ENCODE measurements at places on chromosomes 2 and 18.

DNA sequence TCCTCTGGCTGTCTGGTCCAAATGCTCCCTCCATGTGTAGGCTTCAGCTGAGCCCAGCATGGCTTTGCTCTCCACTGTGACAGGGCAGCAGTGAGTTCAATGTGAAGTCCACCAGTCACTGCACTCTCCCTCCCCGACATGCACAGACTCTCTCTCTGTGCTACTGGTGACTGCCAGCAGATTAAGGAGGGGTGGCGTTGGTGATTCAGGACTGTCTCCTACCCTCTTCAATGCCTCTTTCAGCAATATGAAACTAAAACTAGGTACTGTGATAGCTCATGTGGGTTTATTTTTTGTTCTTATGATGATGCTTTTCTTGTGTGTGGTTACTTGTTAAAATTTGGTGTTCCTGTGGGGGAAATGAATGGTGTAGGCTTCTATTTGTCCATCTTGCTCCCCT lies 201.0 kb upstream of the RBMS1 start:
- DNase-seq = no peak

DNA sequence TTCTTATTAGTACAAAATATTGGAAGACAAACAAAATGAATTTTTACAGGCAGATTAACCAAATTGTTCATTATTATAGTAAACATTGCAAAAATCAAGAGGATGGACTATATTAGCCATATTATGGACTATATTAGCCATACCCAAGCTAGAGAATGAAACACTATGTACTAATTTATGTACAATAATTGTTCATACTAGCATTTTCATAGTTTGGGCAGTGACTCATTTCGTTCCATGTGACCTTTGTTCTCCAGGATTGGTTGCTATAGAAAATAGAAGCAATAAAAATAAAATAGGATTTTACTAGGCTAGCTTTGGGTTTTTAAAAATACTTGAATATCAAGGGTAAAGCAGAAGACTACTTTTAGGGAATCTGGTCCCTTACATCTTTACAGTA lies 176.8 kb downstream of the ZEB2 start:
- DNase-seq = no peak

DNA sequence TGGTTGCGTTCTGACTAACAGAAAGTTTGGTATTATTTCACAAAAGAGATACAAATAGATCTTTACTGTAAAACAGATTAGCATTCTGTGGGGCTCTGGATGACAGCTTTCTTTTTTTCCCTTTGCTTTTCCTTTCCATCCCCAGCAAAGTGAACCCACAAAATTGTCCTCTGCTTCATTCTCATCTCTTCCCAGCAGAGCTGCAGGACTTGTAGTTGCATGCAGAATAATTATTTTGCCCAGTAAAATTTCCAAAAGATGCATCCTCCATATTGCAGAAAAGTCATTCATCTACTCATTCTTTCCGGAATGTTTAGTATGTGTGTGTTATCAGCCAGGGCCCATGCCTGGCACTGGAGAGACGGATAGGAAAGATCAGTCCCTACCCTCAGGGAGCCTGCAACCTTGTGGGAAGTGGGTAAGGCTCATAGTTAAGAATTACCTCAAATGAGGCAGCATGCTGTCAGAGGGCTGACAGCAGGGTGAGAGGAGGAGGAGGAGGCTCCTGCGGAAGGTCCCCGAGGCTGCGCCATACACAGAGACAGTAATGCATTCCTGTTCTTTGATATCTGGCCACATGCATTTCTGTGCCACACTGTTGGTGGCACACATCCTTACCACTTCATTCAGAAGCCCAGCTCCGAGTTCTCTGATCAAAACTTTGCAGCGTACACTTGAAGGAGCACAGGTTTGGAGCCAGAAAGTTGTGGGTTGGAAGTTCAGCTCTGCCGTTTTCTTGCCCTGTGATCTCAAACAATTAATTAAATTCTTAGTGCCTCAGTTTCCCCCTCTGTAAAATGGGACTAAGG lies 225.4 kb downstream of the MYCN start:
- no peak for DNase-seq

DNA sequence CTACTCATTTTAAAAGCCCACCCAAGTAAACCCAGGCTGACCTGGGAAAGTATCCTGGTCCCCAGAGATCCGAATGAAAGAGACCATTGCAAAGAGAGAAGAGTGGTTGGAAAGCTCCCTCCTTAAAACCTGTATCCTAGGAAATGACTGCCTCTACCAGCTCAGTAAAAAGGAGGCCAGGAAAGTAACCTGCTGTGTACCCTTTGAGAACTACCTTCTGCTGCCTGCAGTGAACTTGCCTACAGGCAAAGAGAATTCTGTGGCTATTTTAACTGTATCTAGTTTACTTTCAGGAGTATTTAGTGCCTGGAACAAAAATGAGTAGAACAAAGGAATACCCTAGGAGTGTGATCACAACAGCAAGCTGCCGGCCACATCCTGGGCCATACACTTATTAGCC lies 641.7 kb upstream of the NRXN1 start:
- DNase-seq = no peak

GRCh38 chr2:56184500-56185011 lies 766 bp downstream of the CCDC85A start:
- no peak for DNase-seq

DNA sequence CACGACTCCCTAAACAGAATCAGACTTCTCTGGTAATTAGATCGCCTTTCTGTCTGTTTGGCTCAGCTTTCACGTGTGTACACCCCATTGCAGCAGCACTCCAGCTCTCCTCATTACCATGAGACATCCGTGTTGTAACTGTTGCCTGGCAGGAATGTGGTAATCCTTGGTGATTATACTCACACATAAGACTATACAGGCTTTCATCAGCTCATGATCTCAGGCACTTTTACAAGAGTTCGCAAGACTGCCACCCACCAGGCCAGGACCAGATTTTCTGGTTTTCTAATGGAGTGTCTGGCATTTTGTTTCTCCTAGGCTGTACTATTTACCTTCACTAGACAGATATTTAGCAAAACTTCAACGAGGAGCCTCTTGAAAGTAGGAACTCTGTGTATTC lies 50.2 kb downstream of the ACVR1 start:
- no peak for DNase-seq

DNA sequence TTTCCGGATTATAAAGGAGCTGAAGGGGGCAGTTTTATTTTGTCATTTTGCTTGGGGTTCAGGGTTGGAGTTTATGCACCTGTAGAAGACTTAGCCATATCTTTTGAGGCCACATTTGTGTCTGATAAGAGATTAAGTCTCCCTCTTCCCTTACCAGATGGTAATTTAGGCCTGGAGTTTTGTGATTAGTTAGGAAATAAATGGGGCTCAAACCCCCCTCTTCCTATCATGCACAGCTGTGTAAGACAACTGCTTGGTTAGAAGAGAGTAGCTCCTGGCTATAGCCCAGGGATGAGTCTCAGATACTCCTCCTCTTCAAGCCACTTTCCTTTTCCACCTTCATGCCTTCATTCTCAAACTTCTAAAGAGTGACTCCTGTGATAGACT lies 802 bp upstream of the SAP130 start:
- DNase-seq = no peak
